ENCODE measurements at places on chromosomes 4 and X. TPM values are rescaled to one million over a fixed set of nuclear protein-coding genes. Genes with fewer than 3 reads are reported as not detected.

DNA sequence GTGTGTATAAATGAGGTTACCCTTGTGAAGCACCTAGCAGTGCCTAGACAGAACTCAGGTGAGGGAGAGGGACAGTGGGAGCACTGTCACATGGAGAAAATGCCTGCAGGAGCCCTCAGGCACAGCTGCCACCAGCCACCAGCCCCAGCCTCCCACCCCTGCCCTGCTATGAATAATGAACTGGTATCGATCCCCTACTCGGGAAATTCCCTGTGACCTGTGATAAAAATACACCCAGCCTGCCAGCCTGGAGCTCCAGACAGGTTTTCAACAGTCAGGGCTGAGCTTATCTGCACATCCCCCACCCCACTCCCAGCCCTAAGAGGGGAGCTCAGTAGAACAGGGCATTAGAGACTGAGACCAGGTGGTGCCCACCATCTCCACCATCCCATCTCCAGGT, 159.6 kb upstream of the PJA1 start:
- no peaks in the 10 kb centered on the region for H3K36me3 ChIP-seq
- no peak overlapping the region for H3K4me3 ChIP-seq
- no peak overlapping the region for H3K27ac ChIP-seq
- no peak for DNase-seq
- no peaks in the 10 kb centered on the region for H3K4me1 ChIP-seq

MAP9 gene
- total RNA-seq, result 6.4 TPM

MAMLD1 gene
- 0.93 TPM for total RNA-seq

FAM13A gene
- 248 TPM for total RNA-seq

NCAPG gene
- 10.7 TPM for total RNA-seq

GRCh38 chr4:67030636-67031035, 514.7 kb downstream of the CENPC start:
- H3K36me3 ChIP-seq, result no peaks in the 10 kb centered on the region
- no peak for DNase-seq

DNA sequence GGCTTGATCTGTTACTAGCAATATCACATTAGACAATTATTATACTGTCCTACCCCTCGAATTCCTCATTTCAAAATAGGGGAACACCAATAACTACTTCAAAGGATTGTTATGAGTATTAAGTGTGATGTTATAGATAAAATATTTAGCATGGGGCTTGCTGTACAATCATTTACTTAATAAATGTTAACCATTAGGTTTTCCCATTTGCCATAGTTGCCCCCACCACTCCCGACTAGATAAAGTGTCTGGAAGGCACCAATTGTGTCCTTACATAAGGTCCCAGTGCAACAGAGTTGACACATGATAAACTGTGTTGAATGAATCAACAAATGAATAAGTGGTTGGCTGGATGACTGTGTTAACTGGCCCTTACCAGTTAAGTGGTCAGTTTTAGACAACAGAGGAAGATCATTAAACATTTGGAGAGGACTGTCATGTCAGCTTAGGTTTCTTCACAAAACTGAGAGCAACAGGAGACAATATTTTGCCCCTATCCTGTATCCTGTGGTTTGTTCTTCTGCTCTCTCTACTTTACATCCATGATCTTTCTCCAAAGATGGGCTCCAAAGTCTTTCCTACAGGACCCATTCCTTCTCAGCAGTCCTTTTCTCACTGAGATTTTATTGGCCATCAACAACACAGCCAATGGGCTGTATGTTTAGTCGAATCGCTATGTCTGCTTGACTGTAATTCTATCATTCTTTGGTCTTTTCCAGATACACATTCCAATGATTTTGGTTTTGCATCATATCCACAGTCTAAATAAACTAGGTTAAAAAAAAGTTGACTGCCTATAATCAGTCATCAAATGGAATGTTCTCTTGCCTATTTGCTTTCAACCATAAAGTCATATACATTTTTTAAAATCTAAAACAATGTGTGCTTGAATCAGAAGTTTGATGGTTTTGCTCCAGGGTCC, 74.4 kb downstream of the RNF150 start:
- H3K4me1 ChIP-seq, result no peaks in the 10 kb centered on the region
- no peaks in the 10 kb centered on the region for H3K27me3 ChIP-seq
- no peak for DNase-seq
- H3K36me3 ChIP-seq, result no peaks in the 10 kb centered on the region
- no peak overlapping the region for H3K27ac ChIP-seq

- no peaks in the 10 kb centered on the region for H3K27me3 ChIP-seq
- no peak for DNase-seq
- H3K36me3 ChIP-seq, result no peaks in the 10 kb centered on the region
- H3K4me3 ChIP-seq, result no peak overlapping the region
Measured at GRCh38 chr4:34636623-34637022, 1607.7 kb downstream of the ARAP2 start.

DNA sequence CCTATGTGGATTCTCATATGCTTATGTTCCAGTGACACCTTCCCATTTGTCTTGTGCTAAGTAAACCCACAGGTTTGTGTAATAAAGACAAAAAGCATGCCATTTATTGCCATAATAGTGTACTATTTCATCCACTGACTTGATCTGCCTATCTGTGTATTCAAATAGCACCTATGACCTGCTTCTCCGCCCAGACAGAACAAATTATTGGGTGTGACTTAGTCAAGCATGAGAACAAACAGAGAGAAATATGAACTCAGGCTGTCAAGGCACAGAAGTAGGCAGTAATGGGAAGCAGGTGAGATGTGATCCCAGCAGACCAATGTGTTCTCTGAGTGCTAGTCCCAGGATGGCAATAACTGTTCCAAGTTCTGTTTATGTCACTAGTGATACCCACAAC, 25.4 kb downstream of the ELOVL6 start:
- no peaks in the 10 kb centered on the region for H3K36me3 ChIP-seq
- DNase-seq, result peak; percentile 67
- no peak overlapping the region for H3K4me3 ChIP-seq

NLGN3 gene
- 0.67 TPM for total RNA-seq

- no peaks in the 10 kb centered on the region for H3K27me3 ChIP-seq
- H3K4me3 ChIP-seq, result no peak overlapping the region
- H3K4me1 ChIP-seq, result no peaks in the 10 kb centered on the region
Measured at GRCh38 chr4:5812506-5813229, 80.2 kb downstream of the CRMP1 start.

CPE gene
- total RNA-seq, result 13.8 TPM

DNA sequence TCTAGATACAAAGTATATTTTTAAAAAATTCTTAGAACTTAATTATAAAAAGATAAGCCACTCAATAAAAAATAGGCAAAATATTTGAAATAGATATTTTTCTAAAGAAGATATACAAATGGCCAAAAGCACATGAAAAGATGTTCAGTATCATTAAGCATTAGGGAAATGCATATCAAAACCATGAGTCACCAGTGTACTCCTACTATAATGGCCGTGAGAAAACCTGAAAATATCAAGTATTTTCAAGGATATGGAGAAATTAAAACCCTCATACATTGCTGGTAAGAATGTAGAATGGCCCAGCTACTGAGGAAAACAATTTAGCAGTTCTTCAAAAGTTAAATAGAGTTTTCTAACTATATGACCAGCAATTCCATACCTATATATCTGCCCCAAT, 337.9 kb downstream of the CAMK2D start:
- no peak for DNase-seq
- no peak overlapping the region for H3K27ac ChIP-seq
- H3K4me1 ChIP-seq, result no peaks in the 10 kb centered on the region
- no peaks in the 10 kb centered on the region for H3K36me3 ChIP-seq

DNA sequence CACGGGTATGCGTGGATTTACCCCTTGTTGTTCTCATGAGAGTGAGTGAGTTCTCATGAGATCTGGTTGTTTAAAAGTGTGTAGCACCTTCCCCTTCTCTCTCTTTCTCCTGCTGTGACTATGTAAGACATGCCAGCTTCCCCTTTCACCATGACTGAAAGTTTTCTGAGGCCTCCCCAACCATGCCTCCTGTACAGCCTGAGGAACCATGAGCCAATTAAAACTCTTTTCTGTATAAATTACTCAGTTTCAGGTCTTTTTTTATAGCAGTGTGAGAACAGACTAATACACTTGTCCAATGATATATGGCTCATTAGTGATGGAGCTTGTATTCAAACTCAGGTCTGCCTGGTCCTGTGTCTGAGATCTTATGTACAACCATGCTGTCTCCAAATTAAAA, 28.5 kb upstream of the RTL3 start:
- no peak for DNase-seq
- H3K4me3 ChIP-seq, result no peak overlapping the region
- H3K36me3 ChIP-seq, result no peaks in the 10 kb centered on the region

DNA sequence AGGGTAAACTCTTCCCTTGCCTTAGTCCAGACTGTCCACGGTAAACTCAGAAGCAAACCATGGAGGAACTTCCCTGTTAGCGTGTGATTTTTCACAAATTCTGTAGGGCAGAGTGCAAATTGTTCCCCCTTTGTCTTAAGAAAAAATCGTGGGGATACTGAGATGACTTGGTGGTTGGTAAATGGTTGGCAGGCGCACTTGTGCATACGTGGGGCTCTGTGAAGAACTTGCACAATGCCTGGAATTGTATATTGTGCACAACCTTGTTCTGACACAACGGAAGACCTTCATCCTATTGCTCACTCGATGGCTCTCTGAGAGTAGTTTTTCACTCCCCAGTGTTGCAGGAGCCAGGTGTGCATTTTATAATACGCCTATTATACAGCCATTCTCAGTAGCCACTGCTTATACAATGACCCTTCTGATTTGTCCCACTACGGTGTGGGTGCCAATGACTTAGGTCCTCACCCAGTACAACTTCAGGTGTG, 150.0 kb downstream of the SPRY1 start:
- H3K36me3 ChIP-seq, result no peaks in the 10 kb centered on the region
- peak; percentile 38 for DNase-seq
- no peaks in the 10 kb centered on the region for H3K27me3 ChIP-seq
- peak overlapping the region; percentile 83 for H3K27ac ChIP-seq
- H3K4me1 ChIP-seq, result peaks cover 12% of the 10 kb centered on the region

DNA sequence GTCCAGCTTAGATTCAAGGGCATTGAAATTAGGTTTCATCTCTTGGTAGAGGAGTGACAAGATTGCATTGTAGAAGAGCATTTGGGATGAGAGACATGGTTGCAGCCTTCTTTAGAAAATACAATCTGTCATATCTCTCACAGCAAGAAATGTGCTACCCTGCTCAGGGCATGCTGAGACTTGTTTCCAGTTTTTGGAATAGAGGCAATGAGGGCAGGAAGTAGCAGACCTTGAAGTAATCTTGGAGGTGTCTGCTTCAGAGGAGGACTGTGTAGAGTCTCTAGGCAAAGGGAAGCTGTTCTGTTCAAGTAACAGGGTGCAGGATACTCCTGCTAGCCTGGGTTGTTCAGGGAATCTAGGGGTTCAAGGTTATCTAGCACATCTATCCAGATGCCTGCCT, 116.1 kb upstream of the ZNF827 start:
- no peaks in the 10 kb centered on the region for H3K4me1 ChIP-seq
- DNase-seq, result no peak
- no peaks in the 10 kb centered on the region for H3K27me3 ChIP-seq
- H3K4me3 ChIP-seq, result no peak overlapping the region

- no peaks in the 10 kb centered on the region for H3K4me1 ChIP-seq
Measured at GRCh38 chrX:139446832-139447231, 83.7 kb upstream of the F9 start.

DNA sequence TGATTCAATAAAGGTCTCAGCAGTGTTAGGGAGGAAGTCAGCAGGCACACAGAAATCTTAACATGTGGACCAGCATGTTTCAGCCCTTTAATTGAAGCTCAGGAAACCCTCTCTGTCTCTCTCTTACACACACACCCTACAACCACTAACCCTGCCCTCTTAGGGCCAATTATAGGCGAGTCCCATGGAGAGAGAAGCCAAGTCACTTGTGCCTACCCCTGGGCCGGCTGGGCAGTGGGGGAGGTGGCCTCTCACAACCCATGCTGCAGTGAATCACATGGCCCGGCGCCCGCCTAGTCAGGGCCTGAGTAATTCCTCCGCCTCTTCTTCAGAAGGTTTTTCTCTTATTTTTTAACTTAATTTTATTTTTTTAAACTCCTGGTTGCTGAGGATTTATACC, 3.7 kb downstream of the FGD1 start:
- H3K4me3 ChIP-seq, result no peak overlapping the region
- DNase-seq, result no peak
- no peaks in the 10 kb centered on the region for H3K4me1 ChIP-seq
- no peak overlapping the region for H3K27ac ChIP-seq
- no peaks in the 10 kb centered on the region for H3K36me3 ChIP-seq

DNA sequence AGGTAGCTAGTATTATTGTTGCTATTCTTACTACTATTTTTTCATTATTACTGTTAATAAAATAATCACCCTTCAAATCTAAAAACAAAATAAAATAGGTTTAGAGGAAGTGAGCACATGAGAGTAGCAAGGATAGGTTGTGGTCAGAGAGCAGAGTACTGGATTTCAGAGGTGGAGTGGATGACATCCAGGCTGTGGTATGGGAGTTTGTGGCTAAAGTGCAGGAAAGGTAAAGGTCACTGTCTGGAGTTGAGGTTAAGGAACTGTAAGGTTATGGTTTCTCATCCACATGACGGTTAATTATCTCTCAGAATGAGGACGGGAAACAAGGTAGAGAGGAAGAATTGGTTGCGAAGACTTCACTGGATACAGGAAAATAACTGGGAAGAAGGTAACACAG, 27.7 kb downstream of the STEEP1 start:
- DNase-seq, result no peak
- H3K27me3 ChIP-seq, result no peaks in the 10 kb centered on the region
- H3K36me3 ChIP-seq, result no peaks in the 10 kb centered on the region
- H3K4me3 ChIP-seq, result no peak overlapping the region

GRCh38 chr4:141220691-141221659, at the start of gene ZNF330:
Gene ZNF330 (plus strand): TSS chr4:141220895. CDS start chr4:141222372, 1,477 bp downstream.
- peak within 1 kb of the TSS; percentile 92 for H3K4me3 ChIP-seq
- H3K27me3 ChIP-seq, result no peaks in the 10 kb centered on the region
- peak; percentile 94 for DNase-seq
- H3K36me3 ChIP-seq, result no peaks in the 10 kb centered on the region
- H3K4me1 ChIP-seq, result peaks cover 8% of the 10 kb centered on the region

GLRB gene
- 0.42 TPM for total RNA-seq

ABLIM2 gene
- total RNA-seq, result 11.1 TPM

- no peaks in the 10 kb centered on the region for H3K27me3 ChIP-seq
- H3K4me1 ChIP-seq, result no peaks in the 10 kb centered on the region
- no peaks in the 10 kb centered on the region for H3K36me3 ChIP-seq
- peak; percentile 25 for DNase-seq
- H3K27ac ChIP-seq, result no peak overlapping the region
Measured at GRCh38 chr4:174714393-174715211, 114.4 kb downstream of the GLRA3 start.

- H3K4me1 ChIP-seq, result no peaks in the 10 kb centered on the region
- H3K27me3 ChIP-seq, result no peaks in the 10 kb centered on the region
- H3K4me3 ChIP-seq, result no peak overlapping the region
- H3K27ac ChIP-seq, result no peak overlapping the region
Measured at GRCh38 chrX:72202792-72203401, 21.3 kb downstream of the PIN4 start.

- H3K27ac ChIP-seq, result no peak overlapping the region
- no peaks in the 10 kb centered on the region for H3K4me1 ChIP-seq
- H3K4me3 ChIP-seq, result no peak overlapping the region
- DNase-seq, result no peak
Measured at GRCh38 chr4:93617606-93618005, 210.9 kb upstream of the ATOH1 start.

- DNase-seq, result no peak
- H3K27ac ChIP-seq, result no peak overlapping the region
- H3K4me1 ChIP-seq, result no peaks in the 10 kb centered on the region
Measured at GRCh38 chr4:154010371-154010770, 221.5 kb upstream of the SFRP2 start.

GRCh38 chr4:98648602-98649001, 9.8 kb downstream of the TSPAN5 start:
- H3K36me3 ChIP-seq, result no peaks in the 10 kb centered on the region
- no peak overlapping the region for H3K4me3 ChIP-seq
- H3K27ac ChIP-seq, result no peak overlapping the region
- no peaks in the 10 kb centered on the region for H3K27me3 ChIP-seq

- no peaks in the 10 kb centered on the region for H3K4me1 ChIP-seq
- DNase-seq, result no peak
- no peaks in the 10 kb centered on the region for H3K27me3 ChIP-seq
- H3K4me3 ChIP-seq, result no peak overlapping the region
- no peak overlapping the region for H3K27ac ChIP-seq
Measured at GRCh38 chrX:56782352-56782751, 53.3 kb downstream of the NBDY start.

Measured in colonic mucosa (tissue), 4 donors.